Stimulated activated CD8-positive, alpha-beta memory T cell treated with anti-CD3 and anti-CD28 coated beads, Interleukin-4, amount 100 ng/mL, for 4 hours (primary cell): ENCODE measurements at places on chromosomes 5 and 9.

- DNase-seq, result no peak
Observed at GRCh38 chr5:143341807-143342570, 61.5 kb downstream of the NR3C1 start.

- no peak for DNase-seq
Observed at GRCh38 chr5:178555771-178556211, 34.4 kb downstream of the COL23A1 start.

DNA sequence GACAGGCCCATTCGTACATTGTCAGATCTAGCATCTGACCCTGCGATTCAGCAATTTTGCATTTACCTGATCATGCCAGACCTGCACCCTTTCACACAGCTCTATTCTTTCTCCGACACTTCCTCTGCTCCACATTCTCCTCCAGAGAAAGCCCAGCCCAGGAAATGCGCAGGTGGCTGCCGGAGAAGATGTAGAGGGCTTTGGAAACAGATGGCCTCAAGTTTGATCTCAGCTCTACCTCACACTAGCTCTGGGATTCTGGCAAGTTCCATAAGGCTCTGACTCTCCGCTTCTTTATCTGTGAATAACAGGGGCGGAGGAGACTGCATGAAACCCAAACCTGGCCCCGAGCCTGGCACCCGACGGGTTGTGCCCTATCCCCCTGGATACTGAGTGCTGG lies 61.5 kb downstream of the GABBR2 start:
- DNase-seq, result no peak

DNA sequence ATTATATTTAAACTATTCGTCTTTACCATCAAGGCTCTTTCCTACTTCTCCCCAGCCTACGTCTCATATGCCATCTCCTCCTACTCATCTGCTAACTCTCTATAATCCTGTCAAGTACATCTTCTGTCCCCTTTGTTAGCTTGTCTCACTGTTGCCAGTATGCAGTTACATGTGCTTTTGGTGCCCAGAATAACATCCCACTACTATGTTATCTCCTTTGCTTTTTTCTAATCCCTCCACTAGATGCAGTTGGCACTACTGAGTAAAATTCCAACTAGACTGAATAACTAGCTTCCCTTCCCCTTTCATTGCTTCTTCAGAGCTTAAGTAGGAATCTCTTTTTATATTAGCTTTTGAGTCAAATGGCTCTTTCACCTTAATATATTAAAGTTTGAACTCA lies 3.0 kb upstream of the ARRDC3 start:
- no peak for DNase-seq

DNA sequence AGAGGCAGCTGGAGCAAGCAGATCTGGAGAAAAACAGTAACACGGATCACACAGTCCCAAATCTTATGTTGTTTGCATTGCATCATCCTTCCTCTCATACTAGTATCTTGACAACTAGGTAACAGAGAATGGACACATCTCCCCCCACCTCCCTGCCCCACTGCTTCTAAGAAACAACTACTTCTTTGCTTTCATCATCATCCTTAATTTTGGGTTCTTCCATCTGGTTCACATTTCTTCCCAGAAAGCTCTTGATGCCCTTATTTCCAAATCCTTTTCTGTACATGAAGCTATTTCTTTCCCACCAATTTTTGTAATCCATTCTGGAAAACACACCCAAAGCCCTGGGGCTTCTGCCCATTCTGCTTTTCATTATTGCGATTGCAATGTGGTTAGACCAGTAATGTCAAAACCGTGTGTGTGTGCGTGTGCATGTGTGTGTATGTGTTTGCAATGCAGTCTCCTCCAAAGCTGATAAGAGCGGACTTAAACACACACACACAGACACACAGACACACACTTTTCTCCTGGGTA lies 254.7 kb upstream of the SLC30A5 start:
- DNase-seq, result no peak

GRCh38 chr5:148186248-148187003 lies 16.4 kb upstream of the SPINK6 start:
- no peak for DNase-seq

DNA sequence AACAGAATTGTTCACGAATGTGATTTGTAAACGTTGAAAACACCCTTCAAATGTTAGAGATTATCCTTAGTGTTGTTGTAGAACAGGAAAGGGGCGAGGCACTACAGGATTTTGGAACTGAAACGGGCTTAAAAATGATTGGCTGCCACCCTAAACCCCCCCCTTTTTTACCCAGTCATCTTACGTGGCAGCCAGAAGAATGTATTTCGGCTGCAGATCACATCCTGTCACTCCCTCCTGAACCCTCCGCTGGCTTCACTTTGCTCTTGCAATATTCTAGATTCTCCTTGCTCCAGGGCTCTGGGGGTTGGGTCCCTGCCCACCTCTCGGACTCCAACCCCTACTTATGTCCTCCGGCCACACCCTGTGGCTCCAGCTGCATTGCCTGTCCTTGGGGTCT lies 13.9 kb upstream of the UNC5A start:
- DNase-seq, result no peak

DNA sequence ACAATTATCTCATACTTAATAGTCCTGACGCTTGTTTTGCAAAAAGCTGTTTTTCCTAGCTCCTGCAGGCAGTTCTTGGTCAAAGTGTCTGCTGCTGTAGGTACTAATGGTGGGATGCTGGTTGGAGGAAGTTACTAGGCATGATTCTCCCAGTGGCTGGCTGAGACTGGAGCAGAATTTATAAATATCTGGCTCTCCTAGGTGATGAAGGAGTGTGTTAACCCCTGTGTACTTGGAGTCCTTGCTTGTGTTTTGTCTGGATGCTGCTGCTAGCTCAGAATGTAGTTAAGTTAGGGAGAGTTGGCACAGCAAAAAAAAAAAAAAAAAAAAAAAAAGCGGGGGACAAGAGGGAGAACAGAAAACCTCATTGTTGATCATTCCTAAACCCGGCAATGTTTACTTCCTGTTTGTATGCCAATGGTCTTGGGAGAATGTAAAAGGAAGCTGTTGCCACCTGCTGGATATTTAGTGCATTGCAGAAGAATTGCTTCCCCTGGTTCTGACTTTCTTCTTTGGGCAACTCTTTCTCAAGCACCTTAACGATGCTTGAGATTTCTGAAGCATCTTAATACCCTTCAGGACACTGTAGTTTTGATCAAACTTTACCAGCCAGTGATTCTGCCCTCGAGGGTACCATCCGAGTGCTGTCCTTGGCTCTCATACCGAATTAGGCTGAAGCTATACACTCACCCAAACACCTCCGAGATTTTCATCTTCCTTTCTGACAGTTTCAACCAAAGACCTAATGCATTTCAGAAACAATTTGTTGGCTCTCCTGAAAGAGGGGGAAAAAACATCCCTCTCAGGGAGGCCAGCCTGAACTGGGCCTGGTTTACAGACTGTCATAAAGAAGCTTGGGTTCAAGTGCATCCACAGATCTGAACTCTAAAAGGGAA lies 71.7 kb upstream of the WWC1 start:
- no peak for DNase-seq

DNA sequence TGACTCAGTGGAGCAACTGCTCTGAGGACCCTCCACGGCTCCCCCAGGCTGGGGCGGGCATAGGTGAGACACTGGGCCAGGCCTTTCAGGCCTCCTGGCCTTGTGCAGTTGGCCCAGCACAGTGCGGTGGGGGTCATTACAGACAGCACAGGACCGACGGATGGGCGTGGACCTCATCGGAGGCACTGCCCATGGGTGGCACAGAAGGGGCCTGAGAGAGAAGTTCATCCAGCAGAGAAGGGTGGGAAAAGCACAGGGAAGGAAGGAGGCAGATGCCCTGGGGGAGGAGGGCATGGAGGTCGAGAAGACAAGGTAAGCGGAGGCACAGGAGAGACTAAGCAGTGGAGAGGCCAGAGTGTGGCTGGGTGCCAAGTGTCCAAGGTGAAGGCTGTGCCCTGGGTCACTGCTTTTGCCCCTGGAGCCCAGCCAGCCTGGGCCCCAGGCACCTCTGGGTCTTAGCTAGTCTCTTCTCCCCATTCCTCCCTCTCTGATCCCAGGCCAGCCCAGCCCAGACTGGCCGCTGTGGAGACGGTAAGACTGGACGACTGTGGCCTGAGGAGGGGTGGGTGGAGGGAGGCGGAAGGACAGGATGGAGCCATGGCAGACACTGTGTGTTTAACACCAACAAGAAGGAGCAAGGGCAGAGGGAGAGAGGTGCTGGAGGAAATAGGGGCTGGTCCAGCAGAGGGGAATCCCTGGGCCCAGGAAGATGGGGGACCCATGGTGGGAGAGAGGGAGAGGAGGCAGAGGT lies 5.7 kb downstream of the IL3 start:
- DNase-seq, result no peak

DNA sequence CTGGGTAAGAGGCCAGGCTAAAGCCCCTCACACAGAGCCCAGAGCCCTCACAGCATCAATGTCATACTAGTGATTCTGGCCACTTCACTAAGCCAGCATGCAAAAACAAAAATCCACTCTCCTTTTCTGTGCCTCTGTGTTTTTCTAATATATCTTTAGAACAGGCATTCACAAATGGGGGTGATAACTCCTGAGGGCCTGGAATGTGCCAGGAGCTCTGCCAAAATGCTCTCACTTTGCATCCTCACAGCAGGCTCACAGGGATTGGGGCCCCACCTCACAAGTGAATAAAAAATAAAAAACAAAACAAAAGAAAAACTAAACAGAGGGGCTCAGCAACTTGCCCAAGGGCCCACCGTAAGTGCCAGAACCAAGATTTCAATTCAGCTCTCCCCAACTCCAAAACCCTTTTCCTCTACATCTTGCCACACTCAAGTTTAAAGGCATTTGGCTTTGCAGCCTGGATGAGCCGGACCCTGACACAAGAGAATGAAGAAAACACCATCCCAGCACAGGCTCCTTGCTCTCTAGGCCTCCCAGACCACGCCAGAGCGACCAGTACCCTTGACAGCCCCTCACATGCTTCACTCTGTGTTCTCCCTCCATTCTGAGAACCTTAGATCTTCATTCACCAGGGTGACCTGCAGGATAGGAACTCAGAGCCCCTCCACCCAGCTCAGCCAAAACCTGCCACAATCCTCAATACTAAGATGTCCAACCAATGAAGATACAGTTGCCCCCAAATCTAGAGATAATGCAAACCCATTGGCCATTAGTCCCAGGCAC lies 51.3 kb downstream of the SAXO1 start:
- DNase-seq, result no peak

DNA sequence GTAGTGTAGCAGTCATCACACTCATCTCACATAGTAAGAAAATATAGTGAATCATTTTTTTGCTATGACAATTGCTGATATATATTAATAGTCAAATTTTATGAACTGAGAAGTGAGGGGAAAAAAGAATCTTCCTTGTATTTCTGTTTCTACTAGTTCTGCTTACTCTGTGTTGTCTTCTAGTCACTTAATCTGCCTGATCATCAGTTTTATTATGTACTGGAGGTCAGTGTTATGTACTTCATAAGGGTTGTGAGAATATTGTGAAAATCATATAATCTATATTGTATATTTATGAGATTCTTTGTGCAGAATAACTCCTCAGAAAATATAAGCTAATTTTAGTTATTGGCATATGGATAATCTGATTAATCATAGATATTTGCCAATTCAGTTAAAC lies 546.9 kb upstream of the RIOK2 start:
- DNase-seq, result no peak

DNA sequence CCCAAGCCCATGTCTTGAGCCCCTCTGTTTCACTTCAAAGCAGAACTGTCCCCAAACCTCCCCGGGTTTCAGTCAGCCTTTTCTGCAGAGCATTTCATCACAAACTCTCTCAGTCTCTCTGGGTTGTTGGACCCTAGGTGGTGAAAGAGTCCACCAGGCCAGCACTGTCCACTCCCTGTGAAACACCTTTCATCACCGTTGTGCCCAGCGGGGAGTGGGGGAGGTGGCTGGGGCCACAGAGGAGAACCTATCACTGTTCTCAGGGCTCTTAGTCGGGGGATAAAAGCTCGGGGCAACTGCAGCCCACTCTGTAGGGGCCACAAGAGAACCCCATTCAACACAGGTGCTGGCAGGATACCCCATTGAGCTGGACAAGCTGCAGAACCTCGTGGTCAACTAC lies 5.4 kb upstream of the RABL6 start:
- DNase-seq, result no peak

- no peak for DNase-seq
Observed at GRCh38 chr5:89983216-89983615, 426.3 kb downstream of the CETN3 start.

DNA sequence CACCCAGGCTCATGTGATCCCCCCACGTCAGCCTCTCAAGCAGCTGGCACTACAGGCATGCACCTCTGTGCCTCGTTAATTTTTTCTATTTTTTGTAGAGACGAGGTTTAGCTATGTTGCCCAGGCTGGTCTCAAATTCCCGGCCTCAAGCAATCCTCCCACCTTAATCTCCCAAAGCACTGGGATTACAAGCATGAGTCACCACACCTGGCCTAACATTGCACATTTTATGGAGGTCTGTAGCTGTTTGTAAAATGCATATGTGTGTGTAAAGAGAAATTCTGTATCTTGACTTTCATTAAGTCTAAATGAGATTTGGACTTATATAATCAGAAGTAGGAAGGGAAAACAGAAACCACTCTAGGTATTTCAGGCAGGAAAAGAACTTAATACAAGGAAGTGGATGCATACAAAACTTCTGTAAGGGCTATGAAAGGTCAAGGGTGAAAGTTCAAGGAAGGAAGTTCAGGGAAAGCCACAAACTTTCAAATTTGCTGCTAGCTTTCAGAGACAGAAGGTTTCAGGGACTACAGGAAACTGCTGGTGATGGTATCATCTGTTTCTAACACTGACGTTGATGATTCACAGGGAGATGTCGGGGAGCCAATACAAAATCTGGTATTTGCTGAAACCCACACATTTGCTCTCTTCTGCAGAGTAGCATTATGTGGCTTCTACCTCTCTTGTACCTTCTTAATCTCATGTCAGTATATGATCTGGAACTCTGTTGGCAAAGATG lies 209.4 kb downstream of the PIK3R1 start:
- DNase-seq, result no peak

GRCh38 chr5:147522435-147522834 lies 12.6 kb upstream of the DPYSL3 start:
- DNase-seq, result no peak

DNA sequence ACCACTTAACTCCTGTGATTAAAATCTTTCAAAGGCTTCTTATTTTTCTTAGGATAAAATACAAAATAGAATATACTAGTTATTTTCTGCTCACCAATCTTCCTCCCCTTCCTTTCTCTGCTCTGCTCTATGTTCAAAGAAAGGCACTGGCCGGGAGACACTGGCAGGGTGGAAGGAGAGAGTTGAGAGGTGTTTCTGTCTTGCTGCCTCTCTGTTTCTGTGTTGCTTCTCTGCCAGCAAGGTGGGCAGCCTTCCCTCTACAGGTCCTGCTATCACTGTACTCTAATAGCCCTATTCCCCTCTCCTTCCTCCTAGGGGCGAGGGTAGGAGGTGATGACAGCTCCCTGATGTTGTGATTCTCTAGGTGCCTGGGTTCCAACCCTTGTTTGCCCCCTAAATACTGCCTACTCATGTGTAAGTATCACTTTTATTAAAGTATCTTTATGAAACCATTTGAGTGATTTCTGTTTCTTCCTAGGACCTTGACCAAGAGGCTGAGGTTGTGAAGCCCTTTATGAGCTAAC lies 515.1 kb downstream of the TLE4 start:
- DNase-seq, result no peak

GRCh38 chr9:26152350-26152749 lies 474.1 kb upstream of the TUSC1 start:
- DNase-seq, result no peak
